ENCODE measurements at places on chromosomes 7 and 10.

DNA sequence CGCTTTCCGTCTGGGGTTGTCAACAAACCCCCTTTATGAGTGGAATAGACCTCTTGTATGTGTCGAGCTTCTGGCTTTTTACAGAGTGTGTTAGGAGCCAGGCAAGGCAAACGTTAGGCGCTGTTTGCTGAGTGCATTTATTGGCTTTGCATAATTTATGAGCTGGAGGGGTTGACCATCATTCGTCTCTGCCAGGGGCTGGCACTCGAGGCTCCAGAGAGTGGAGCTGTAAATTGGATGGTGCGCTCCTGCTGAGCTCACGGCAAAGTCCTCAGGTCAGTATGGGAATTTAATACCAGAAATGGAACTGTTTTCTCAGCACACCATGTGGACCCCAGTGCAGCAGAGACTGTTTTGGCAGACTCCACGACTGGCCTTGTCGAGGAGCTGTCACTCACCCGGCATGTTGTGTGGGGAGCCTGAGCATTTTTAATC lies 699.4 kb upstream of the GALNT17 start:
- no peak for DNase-seq

DNA sequence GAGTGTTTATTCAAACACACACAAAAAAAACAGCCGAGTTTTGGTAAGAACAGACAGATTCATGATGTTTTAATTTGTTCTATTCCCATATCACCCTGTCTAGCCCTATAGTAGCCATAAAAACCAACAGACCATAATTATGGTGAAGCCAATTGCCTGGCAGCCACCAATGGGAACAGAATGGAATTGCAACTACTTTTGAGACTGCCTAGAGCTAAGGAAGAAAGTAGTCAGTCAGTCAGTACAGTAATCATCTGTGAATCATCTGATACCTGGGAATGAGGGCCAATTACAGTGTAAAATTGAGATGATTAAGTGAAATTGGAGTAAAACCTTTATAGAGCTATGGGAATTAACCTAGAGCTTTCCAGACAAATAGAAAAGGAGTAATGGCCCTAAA lies 952.7 kb upstream of the KCND2 start:
- DNase-seq, result no peak

- DNase-seq, result no peak
Measured at GRCh38 chr7:70655694-70656093, 476.2 kb upstream of the GALNT17 start.

DNA sequence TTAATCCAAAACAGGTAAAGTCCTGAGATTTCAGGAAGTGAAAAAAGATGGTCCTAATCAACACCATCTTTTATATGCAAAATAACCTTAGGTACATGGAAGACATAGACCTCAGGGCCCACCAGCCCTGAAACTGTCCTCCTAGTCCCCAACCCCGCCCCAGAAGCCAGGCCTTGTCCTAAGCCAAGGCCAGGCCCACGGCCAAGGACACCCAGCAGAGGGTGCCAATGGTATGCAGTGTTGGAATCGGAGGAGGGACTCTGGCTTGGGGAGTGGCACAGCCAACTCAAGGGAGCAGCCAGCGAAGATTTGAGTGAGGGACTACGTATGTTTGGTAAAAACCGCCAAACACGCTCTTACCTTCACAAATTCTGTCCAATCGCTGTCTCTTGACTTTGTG lies 96.7 kb downstream of the ZRANB1 start:
- DNase-seq, result no peak

- DNase-seq, result no peak
Measured at GRCh38 chr7:14639329-14639728, 263.2 kb downstream of the DGKB start.

GRCh38 chr10:64813391-64813790 lies 1292.2 kb downstream of the REEP3 start:
- no peak for DNase-seq

DNA sequence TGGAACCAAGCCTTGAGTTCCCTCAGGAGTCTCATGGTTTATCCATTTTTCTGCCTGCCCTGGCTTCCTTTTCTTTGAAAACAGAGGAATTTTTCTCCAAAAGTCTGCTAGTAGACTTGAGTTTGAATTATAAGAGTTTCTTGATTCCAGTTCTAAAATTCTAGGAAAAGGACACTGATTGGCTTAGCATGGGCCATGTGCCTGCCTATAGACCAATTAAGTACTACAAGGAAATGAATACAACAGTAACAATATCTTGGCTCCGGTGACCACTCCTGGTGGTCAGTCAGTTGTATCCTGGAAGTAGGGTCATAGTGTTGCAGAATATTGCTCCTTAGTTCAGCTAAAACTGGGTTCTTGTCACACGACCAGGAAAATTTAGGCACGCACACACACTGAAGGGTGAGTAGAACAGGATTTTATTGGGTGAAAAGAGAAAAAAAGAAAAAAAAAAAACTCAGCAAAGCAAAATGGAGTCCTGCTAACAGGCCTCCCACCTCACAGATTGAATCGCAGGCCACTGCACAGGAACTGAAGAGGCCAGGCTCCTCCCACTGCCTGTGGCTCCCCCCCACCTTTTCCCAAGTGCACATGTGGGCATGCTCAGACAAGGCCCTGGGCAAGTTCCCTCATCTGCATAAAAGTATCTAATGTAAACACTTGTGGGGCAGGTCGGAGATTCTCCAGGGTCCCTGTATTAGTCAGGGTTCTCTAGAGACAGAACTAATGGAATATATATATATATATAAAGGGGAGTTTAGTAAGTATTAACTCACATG lies 155.1 kb downstream of the LYZL1 start:
- DNase-seq, result no peak

DNA sequence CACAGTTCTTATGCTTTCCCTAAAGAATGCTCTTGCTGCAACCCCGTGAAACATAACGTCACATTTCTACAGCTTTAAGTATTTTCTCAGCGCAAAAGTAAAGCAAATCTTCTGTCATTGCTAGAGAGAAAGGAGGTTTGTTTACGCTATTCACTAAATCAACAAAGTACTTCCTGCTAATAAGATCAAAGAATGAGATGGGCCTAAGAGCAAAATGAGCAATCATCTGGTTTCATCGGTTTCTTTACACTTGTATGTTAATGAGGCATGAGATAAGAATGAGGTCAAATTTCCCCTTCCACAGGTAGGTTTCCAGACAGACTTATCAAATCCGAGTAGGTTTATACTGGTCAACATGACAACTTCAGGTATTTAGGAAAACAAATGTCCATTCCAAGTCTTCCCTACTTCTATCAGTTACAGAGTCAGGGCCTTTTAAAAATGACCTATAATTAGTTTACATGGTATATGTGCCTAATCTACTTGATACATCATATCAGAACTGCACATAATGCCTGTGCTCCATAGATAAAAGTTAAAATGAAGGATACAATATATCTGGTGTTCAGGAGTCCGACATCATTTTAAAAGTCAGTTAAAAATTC lies 8.4 kb downstream of the USP6NL start:
- no peak for DNase-seq

DNA sequence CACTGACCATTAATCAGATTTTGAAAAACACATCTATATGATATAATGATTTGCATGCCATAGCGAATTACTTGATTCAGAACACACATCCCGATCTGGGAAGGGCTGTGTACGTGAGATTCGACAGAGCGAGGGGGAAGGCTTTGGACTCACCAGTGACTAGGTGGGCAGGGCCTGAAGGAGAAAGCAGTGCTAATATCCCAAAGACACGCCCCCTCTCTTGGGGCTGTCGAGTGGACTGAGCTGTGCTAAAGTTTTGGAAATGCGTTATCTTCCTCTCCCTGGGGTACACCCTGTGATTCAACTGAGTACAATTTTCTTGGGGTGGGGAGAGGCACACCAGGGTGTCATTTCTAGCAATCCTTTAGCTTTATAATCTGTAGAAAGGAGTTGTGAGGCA lies 1.8 kb downstream of the LRRC17 start:
- no peak for DNase-seq

- DNase-seq, result no peak
Measured at GRCh38 chr10:78727728-78728127, 341.0 kb upstream of the ZMIZ1 start.

DNA sequence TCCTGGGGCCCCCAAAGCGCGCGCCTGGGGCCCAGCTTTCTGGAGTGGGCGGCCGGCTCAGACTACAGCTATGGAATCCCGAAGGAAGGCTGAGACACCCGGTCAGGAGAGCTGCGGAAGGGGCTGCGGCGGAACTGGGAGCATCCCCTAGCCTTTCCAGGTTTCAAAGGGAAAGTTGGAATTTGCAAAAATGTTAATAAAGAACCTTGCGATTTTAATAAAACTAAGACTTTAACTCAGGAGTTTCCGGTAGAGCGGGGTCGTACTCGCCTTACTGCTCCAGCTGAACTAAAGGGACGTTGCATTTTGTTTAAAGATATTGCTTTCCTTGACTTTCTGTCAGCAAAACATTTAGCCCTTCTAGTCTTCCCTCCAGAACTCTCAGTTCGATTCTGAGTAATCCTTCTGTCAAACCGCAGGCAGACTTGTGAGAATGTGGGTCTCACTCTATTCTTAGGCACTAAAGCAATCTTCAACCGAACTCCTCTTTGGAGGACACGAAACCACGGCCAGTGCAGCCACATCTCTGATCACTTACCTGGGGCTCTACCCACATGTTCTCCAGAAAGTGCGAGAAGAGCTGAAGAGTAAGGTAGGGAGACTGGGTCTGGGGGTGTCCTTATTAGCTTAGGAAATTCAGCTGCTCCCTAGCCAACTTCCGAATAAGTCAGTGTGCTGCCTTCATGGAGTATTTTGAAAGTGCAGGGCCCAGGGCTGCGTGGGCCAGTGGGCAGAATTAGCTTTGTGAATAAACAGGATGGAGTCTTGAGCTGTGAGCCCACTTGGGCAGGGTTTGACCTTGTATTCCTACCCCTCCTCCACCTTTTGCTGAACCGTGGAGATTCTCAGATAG lies 1.9 kb downstream of the CYP26A1 start:
- DNase-seq, result no peak

DNA sequence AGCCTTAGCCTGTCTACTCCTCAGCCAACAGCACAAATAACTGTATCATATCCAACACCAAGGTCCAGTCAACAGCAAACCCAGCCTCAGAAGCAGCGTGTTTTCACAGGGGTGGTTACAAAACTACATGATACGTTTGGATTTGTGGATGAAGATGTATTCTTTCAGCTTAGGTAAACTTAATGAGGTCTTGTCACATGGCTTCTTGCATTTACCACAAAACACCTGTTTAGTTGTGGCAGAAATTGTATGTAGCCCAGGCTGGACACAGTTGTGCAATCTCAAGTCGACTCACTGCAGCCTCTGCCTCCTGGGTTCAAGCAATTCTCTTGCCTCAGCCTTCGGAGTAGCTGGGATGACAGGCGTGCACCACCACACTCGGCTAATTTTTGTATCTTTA lies 21.4 kb downstream of the CCAR1 start:
- DNase-seq, result no peak

GRCh38 chr10:51716981-51717380 lies 17.6 kb upstream of the CSTF2T start:
- DNase-seq, result no peak

DNA sequence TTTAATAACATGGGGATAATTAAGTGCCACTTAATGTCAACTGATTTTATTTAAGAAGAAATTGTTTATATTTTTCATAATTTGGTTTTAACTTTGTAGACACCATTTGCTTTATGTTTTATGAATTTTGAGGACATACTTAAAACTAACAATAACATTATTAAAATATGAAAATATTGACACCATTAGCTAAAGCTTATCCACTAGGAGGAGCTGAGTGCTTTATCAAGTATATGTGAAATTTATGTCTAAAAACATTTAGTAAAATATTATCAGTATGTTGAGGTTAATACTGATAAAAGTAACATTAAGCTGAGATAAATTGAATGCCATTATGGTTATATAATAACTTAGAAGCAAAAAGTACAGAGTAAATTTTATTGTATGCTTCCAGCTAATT lies 622.1 kb downstream of the ARL4A start:
- no peak for DNase-seq

- no peak for DNase-seq
Measured at GRCh38 chr7:14430926-14431325, 441.5 kb upstream of the ETV1 start.

GRCh38 chr7:156074982-156075615 lies 262.8 kb upstream of the SHH start:
- no peak for DNase-seq

Data from CD4-positive, alpha-beta T cell treated with Interleukin-10 for 1 hour (primary cell).